ENCODE measurements at places on chromosomes 11 and 22.

DNA sequence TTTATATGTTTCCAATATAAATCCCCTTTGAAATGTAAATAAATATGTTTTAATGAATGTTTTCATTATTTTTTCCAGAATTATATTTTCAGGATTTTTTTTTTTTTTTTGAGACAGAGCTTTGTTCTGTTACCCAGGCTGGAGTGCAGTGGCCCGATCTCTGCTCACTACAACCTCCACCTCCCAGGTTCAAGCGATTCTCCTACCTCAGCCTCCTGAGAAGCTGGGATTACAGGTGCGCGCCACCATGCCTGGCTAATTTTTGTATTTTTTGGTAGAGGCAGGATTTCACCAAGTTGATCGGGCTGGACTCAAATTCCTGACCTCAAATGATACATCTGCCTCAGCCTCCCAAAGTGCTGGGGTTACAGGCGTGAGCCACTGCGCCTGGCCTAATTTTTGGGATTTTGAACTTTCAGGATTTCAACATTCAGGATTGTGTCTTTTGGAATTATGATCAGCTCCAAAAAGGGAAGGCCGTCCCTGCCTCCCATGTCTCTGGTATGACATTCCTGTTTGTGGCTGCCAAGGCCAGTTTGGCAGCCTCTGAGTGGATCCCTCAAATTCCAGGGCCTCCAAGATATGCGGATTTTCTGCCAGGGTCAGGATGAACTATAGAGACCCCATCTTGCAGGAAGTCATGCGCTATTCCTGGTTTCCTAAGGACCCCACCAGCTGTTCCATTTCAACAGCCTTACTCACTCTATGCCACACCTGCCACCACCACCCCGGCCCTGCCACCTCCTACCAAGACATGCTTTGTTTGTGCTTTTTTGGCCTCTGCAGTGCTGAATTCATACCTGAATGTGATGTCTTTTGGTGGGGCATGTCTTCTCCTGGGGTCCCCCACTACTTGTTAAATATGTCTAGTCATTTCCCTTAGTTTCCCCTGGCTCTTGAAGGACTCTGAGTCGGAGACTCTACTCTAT lies 21.9 kb upstream of the TMPRSS4 start:
- no peak for DNase-seq

DNA sequence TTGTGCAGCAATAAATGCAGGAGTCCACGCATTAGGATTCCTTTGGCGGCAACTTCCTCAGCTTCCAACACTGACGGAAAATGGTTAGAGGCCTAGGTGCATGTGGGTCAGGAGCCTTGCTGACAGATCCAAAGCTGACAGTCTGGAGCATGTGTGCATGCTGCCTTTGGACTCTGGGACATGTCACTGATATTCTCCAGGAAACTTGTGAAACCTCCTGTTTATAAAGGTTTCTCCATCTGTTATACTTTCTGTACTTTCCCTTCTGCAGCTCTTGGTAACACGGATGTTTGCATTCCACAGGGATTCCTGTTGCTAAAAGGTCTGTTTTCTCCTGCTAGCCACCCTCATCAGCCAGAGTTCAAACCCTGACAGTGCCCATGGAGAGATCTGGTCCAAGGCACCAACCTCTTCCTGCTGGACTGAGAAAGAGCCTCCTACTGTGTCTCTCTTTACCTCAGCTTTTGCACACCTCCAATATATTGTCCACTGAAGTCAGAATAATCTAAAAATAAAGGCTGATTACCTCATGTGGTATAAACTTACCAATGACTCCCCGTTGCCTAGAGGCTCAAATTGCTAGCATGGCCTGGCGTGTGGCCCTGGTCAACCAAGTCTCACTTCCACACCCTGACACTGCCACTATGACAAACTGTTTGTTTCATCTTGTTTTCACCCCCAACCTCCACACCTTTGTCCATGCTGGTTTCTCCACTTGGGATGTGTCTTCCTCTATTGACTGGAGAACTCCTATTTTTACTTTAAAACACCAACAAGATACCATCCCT lies 31.1 kb upstream of the LYVE1 start:
- no peak for DNase-seq

- peak; percentile 70 for DNase-seq
Observed at GRCh38 chr11:65506772-65507505, 8.1 kb downstream of the MALAT1 start.

DNA sequence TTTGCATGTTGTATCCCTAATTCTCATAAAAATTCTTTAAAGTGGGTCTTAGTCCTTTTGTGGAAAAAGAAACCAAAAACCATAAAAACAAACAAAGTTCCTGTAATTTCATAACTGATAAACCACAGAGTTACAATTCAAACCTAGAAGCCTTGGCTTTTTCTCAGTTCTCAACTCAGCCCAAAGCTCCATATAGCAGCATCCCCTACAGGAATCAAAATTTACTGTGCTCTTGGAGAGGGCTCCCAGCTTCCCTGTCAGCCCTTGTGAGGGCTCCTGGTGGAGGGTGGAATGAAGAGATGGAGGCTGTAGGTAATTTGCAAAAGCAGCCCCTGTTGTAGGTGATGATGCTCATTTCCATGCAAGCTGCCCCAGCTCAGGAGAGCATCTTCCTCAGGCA lies 506.1 kb upstream of the KIRREL3 start:
- no peak for DNase-seq

DNA sequence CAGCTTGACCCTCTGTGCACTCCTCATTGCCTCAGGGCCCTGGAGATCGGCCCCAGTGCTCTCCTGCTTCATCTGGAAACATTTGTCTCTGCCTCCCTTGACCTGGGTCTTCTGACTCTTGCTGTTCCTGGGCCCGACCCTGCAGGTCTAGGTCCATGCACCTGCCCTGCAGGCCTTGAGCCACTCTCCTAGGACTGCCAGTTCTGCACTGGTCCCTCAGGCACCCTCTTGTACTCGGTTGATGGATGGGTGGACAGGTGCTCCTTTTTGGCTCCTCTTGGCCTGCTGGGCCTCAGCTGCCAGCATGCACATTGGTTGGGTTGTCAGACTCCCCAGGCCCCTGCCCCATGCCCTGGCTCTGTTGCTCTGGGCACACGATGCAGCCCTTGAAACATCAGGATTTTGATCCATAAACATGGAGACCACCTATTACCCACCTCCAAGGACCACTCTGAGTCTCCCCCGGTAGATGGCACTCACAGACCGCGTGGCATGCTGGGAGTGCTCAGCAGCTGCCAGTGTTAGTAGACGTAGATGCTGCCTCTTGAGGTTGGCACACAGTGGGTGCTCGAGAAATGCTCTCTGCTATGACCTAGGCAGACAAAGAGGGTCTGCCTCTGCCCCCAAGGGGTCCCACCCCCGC lies 20.2 kb upstream of the ACR start:
- DNase-seq: no peak

DNA sequence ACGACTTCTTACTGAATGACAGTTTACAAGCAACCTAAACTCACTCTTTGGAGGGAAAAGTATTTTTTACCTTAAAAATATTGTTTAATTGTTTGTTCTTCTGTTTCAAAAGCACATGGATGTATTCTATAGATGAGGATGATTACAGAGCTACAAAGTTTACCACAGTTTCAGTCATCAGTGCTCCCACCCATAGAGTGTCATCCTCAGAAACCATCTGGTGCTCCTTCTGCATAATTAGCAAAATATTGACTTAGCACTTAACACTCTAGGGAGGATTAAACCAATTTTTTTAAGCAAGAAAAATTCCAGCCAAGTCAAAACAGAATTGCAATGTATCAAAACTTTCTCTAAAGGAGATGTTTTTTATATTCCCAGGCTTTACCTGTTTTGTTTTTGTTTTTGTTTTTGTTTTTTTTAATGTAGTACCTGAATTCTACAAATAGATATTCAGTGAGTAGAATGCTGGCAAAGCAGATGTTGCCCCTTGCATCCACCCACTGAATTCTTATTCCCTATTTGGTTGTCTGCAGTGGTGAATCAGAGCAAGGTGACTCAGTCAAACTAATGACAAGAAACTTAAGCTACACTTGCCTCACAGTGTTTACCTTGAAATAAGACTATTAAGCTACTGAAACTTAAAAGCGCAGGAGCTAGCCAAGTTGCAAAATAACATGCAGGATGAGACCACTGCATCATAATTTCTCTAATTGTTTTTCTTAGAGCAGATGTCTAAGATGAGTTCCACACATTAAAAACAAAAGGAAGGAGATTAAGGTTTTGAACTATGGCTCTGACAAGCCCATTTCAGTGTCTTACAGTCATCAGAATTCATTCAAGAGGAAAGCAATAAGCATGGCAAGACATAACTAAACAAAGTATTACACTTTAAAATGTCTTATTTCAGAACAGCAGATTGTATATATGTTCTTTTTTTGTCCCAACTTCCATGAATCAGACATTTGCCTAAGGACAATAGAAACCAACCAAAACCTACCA lies 155.1 kb upstream of the SOX6 start:
- no peak for DNase-seq

- no peak for DNase-seq
Observed at GRCh38 chr11:6474806-6475500, 1.2 kb upstream of the TRIM3 start.

All from activated T-cell treated with anti-CD3 and anti-CD28 coated beads, Interleukin-2, amount 50 U/mL, for 1 hour (primary cell).